ENCODE measurements at places on chromosomes 16 and 17. TPM values are rescaled to one million over a fixed set of nuclear protein-coding genes. Genes with fewer than 3 reads are reported as not detected.

Gene KPNB1
- total RNA-seq = 210 TPM

Gene KCNH4
- total RNA-seq = 0.09 TPM

Gene ZNF469
- 2.0 TPM for total RNA-seq

Gene STAT5A
- 53.3 TPM for total RNA-seq

Data from lower lobe of right lung (tissue), 2 donors.